ENCODE measurements at places on chromosomes 5 and 9.

DNA sequence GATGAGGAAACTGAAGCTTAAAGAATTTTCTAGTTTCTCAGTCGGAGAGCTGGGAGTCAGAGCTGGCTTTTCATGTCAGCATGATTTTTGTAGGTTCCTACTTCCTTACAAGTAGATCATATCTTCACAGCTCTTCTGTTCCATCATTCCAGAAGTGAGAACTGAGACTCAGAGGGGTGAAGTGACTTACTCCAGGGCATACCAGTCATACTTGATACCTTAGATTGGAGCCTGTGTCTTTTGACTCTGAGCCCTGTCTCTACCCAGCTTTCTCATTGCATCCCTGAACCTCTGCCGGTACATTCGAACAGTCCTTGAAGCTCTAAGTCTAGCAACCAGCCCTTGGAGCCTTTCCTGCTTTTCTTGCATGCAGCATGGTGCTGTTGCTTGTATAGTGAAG, 53.3 kb downstream of the MCCC2 start:
- no peak for DNase-seq

GRCh38 chr9:130276121-130276520, 10.6 kb downstream of the HMCN2 start:
- DNase-seq: no peak

- DNase-seq: no peak
Measured at GRCh38 chr5:134403951-134404350, 7.7 kb downstream of the CDKN2AIPNL start.

GRCh38 chr5:102554082-102554481, 55.3 kb upstream of the SLCO6A1 start:
- no peak for DNase-seq

DNA sequence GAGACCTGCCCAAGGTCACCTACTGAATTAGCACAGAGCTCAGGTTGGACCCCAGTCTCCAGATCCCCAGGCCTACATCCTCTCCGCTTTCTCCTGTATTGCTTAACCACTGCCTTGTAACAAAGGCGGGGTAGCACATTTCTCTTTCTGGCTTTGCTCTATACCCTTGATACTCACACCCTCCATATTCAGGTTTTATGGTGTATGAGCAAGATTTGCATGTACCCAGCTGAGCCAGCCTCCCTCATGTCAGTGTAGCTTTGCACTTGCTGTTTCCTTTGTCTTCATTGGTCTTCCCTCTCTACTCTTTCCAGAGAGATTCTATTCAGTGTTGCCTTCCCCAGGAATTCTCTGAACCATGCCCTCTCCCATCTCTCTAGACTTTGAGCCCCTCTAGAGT, 19.6 kb upstream of the ZCCHC7 start:
- DNase-seq: no peak

DNA sequence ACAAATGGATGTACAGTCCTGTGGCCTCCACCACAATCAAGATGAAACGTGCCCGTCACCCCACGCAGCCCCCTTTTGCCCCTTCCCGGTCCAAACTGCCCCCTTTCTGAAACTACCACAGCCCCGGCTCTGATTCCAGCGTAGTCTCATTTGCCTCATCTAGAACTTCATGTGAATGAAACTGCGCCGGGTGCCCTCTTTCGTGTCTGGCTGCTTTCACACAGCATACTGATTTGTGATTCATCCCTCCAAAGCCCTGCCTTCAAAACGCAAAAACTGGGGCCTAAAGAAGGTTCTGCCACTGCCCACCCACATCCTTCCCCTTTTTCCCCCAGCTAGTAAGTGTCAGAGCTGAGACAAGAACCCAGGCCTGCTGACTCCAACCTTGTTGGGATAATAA, 31.5 kb upstream of the NCS1 start:
- no peak for DNase-seq

DNA sequence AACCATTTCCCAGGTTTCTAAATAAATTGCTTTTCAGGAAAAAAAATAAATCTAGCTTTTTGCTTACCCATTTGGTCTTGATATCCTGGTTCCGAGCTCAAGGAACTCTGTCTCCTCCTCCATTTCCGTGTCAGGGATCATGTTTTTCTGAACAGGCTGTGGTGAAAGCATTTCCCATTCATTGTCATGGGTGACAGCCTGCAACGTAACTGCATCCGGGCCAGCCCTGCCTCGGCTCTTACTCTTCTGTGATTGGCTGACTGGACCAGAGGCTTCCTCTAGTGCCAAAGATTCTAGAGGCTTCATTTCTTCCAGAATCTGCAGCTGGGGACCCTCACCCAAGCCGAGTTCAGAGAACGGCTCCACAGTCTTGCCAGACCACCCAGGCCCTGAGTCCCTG, 61.0 kb upstream of the PCA3 start:
- DNase-seq: no peak

DNA sequence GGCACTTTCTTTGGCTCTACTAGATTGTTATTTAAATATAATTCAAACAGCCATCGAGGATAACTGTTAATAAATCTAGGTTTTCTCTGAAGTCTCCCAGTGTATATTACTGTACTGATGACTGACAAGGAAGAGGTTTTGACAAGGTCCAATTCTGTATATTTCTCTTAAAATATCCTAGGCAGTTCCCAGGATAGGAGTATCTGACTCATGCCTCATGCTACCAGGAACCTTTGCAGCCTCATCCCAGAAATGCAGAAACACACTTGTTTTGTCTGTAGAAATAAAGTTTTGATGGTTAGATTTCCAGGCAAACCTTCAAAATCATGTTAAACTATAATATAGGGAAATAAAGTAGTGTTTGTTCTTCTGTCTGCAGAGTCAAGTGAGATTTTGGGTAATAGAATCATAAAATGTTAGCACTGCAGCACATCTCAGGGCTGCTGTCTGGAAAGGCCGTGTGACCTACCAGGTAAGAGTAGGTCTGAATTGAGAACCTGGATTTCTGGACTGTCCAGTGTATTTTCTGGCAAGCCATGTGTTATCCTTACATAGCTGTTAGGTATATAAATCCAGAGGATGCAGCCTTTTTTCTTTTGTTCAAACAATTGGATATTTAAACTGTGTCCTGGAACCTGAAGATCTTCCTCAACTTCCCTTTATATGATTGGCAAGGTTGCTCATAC, 8.3 kb downstream of the UBE2D2 start:
- DNase-seq: no peak

GRCh38 chr9:26471261-26471660, 421.3 kb downstream of the CAAP1 start:
- DNase-seq: no peak

DNA sequence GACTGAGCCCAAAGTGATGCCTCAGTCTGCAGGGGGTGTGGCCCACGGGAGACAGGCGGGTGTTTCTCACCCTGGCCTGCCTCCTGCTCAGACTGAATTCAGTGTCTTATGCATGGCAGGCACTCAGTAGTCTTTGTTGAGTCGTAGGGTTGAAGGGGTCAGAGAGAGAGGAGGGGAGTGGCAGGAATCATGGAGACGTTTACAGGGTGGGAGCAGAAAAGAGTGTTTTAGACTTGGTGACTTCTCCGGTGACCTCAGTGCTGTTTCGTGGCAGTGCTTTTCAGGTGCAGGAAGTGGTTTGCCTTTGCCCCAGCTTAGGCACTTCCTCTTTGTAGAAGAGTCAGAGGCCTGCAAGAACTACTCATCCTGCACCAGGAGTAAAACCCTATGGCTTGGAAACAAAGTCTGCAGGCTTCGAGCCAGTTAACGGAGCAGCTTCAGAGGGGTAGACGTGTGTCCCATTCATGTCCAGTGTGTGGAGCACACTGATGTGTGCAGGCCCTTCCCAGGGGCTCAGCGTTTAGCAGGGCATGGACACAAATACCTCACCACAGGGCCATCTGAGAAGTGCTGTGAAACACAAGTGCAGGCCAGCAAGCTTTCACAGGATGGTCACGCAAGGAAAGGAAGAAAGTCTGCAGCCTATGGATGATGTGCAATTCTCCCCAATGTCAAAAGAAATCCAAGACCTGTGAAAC, 24.5 kb upstream of the SEMA4D start:
- DNase-seq: peak; percentile 52

GRCh38 chr9:116198344-116198743, 44.8 kb downstream of the PAPPA start:
- no peak for DNase-seq

DNA sequence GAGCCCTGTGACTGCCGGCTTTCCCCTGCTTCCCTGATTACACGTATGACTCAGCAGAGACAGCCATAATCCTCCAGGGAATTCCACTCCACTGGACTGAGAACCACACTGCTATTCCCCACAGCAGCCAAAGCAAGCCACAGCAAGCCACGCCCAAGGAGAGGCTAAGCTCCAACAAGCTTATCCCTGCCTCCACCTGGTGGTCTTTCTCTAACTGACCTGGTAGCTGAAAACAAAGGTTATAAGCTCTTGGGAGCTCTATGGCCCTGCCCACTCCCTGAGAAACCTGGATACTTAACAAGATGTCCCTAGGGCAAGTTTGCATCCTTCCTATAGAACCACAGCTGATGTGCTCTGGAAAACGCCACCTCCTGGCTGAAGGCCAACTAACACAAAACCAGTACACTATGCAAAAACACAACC, 613.7 kb upstream of the CDH18 start:
- no peak for DNase-seq

DNA sequence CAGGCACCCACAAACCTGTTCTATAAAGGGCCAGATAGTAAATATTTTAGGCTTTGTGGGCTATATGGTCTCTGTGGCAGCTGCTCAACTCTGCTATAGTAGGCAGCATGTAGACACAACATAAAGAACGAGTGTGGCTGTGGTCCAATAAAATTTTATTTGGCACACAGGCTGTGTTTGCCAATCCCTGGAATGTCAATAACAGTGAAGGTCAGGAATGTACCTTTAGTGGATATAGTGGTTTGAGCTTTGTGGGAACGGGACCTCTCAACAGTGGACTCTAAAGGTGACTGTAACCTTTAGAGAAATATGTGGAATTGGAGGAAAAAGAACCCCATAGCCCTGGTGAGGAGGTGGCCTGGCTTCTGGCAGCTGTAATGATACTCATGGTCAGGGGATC, 145.2 kb downstream of the MAST4 start:
- DNase-seq: no peak

GRCh38 chr9:125843646-125844045, 96.5 kb downstream of the PBX3 start:
- DNase-seq: no peak

- no peak for DNase-seq
Measured at GRCh38 chr5:154768207-154768606, 13.0 kb downstream of the LARP1 start.

- no peak for DNase-seq
Measured at GRCh38 chr9:117156144-117156688, 258.6 kb downstream of the ASTN2 start.

GRCh38 chr5:87242242-87242641, 25.4 kb upstream of the RASA1 start:
- DNase-seq: no peak

- no peak for DNase-seq
Measured at GRCh38 chr5:137679910-137680309, 56.0 kb downstream of the KLHL3 start.

DNA sequence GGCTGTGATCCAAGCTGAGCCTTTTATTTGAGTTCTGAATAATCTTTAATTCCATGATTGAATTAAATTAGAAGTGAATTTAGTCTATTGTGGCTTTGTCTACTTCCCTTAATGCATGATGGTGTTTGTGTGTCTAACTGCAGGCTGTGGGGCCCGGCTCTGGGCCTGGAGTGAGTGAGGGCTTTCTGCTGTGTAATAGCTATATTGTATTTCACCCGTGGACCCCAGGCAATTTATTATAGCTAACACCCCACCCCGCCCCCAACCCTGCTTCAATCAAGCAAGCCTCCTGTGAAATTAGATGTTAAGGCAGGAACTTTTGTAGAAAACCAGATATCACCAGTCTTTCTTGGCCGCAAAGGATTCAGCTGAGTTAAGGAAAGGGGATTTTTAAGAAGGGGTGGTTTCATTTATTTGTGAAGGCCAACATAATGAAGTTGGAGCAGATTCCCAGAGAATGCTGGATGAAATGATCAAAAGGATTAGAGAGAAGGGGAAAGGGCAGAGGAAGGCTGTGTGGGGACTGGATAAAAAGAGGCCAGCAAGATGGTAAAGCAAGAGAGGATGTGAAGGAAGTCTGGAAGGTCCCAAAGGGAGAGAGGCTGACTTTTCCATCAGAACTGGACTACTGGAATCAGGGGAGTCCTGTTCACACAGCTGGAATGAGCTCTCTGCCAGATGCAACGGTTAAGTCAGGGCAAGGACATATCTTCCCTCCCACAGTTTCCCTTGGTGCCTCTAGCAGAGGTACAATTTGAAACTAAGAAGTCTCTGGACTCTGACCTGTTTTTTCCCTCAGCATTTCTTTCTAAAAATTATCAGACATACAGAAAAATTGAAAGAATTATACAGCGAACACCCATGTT, 125.3 kb upstream of the SAP30L start:
- no peak for DNase-seq

DNA sequence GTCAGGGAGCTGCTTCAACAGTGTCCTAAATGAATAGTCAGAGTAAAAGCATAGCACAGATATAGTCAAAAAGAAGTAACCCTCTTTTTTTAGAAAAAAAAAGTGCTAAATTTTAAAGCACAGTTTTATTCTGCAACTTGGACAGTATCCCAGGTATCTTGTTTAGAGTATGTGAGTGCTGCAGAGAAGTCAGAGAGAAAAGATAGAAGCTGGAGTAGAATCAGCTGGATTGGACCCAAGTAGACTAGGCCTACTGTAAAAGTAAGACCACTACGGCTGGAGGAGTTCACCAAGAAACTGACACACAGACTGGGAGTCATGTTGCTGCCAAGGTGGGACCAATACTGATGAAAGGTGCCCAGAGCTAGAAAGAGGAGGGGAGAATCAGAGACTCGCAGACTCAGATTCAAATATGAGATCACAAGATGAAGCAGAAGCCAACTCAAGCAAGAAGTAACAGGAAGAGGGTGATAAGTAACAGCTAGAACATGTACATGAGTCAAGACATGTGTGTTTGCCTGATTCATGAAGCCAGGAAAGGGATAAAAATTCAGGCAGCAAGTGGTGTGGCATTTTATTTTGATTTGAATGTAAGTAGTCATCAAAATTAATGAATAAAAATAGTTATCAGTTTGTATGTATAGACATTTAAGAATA, 25.6 kb upstream of the TUSC1 start:
- DNase-seq: no peak

- DNase-seq: no peak
Measured at GRCh38 chr5:96963267-96963666, 27.4 kb downstream of the LNPEP start.

- no peak for DNase-seq
Measured at GRCh38 chr9:17682684-17683083, 103.8 kb downstream of the SH3GL2 start.

DNA sequence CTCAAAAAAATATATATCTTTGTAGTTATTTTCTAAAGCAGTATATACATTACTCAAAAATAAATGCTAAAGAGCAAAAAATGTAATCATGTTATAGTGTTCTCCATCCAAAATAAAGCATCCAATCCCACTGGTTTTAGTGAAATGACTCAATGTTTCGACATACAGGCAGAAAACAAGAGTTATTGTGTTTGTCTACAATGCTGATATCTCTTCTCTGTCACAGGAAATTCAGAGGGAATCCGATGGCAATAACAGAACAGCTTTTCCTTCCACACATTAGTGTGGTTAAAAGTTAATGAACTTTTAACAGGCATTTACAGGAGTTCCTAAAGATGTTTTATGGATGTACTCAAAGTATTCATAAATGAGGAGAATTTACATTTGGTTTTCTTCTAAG, 12.0 kb downstream of the TTC33 start:
- no peak for DNase-seq

All from stimulated activated CD4-positive, alpha-beta T cell treated with anti-CD3 and anti-CD28 coated beads, Interleukin-12 subunit alpha, Interleukin-12 subunit beta, amount 100 ng/mL, for 4 hours (primary cell).